Endothelial cell (in vitro differentiated cells): ENCODE measurements at places on chromosomes 2 and 18.

DNA sequence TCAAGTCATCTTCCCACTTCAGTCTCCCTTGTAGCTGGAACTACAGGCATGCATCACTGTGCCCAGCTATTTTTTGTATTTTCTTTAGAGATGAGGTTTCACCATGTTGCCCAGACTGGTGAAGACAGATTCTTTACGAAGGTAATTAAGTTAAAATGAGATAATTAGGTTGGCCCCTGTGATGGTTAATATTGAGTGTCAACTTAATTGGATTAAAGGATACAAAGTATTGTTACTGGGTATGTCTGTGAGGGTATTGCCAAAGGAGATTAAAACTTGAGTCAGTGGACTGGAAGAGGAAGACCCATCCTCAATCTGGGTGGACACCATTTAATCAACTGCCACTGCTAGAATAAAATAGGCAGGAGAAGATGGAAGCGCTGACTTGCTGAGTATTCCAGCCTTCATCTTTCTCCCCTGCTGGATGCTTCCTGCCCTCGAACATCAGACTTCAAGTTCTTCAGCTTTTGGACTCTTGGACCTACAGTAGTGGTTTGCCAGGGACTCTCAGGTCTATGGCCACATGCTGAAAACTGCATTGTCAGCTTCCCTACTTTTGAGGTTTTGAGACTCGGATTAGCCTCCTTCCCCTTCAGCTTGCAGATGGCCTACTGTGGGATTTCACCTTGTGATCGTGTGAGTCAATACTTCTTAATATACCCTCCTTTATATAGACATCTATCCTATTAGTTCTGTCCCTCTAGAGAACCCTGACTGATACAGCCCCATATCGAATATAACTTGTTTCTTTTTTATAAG is 269.1 kb downstream of the TMX3 start:
- no peak for DNase-seq

DNA sequence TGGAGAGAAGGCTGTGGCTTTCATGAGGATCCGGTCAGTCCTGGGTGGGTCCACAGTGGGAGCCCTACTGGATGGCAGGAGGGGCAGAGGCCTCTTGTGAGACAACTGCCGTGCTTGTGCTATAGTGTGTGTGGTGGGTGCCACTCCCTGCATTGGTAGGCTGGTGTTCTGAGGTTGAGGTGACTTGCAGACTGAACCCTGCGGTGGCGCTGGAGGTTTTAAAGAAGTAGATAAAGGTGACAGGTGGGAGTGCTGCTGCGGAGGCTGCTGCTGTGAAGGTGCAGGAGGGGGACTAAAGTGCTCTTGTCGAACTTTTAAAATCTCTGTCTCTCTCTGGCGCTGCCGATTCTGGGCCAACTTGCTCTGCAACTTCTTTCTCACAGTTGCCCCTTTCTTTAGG is 29.7 kb downstream of the INO80D start:
- no peak for DNase-seq

GRCh38 chr2:173119069-173119807 is 43.6 kb downstream of the MAP3K20 start:
- DNase-seq = no peak

- no peak for DNase-seq
Observed at GRCh38 chr2:136246086-136246669, 128.2 kb upstream of the CXCR4 start.

DNA sequence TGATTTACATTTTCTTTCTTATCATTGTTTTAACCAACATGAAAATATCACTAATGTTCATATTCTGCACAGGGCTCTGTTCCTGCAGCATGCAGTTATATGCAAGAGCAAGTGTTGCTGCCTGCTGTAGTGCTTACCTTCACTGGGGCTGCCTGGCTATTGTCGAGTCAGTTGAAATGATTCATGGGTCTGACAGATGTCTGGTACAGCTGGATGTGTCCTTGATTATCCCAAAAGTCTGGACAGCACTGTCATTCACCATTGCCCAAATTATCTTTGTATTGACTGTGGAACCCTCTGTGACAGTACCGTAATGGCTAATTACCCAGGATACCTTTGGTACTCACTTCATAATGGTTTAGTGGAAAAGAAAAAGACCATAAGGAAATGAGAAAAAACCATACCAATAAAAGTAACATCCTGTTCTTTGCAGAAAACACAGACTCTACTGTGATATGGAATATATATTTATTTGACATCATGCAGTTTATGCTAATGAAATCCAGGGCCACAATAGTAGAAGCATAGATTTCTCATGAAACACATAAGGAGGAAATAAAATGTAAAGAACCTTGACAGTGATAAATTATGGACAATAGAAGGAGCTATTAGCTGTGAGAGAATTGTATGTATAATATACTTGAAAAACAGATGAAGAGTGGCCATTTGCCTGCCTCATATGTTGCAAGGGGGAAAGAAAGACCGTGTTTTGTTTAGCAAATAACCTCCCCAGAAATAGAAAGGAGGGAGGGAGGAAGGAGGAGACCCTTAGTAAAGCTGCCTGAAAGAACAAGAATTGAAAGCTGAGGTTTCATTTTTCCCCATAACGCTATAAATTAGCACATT is 249.8 kb upstream of the ATP5MC3 start:
- DNase-seq = no peak

- no peak for DNase-seq
Observed at GRCh38 chr2:171319164-171319810, 114.5 kb downstream of the METTL8 start.

DNA sequence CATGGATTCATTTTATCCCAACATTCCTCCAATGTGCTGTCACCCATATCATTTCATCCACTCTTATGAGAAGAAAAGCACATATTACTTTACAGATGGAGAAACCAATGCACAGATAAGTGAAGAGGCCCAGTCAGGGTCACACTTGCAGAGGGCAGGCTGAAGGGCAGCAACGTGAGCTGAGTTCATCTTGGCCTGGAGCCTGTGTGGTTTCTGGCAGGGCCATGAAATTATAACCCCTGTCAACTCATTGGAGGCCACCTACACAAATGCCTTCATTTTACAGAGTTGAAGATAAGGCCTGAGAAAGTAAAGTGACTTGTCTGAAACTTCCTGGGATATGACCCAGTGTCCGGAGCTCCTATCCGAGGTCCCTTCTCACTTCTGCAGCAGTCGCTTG is 88.4 kb upstream of the NRP2 start:
- DNase-seq = no peak

DNA sequence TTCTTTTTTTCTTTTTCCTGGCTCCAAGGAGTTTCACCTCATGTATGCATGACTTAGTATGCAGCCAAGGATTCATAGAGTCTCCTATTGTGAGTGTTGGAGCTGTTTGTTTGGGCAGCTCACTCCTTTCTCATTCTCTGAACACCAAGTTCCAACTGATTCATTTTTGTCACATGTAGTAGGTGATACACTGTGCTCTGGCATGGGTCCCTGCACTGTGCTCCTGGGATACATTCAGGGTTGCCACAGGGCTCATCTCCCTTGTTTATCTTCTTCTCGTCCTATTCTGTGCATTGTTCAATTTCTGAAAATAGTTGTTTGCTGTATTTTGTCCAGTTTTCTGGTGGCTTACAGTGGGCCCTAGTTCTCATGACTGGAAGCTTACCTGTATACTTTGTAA is 96.8 kb downstream of the ZNF407 start:
- no peak for DNase-seq

- DNase-seq = no peak
Observed at GRCh38 chr18:14098428-14098827, 33.8 kb downstream of the ZNF519 start.

DNA sequence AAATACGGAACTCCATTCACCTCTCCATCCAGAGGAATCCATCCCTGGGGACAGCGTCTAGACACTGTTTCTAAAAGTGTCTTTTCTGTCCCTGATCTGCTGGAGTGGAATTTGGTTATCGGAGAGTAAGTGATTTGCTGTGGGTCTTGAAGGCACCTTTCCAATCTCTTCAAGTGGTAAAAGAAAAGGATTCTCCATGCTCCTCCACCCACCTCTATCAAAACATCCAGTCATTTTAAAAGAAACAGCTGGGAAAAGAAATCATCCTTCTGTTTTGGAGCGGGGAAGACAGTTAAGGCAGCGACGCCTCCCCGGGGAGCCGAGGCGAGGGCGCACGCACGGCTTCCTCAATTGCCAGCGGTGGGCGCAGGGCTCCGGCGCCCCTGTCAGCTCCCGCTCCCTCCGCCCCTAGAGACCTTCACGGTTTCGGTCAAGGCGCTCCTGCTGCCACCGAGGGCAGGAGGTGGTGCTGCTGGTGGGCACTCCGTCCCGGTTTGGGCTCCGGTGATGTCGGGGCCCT is 547 bp downstream of the SLC35F5 start:
- DNase-seq = no peak

DNA sequence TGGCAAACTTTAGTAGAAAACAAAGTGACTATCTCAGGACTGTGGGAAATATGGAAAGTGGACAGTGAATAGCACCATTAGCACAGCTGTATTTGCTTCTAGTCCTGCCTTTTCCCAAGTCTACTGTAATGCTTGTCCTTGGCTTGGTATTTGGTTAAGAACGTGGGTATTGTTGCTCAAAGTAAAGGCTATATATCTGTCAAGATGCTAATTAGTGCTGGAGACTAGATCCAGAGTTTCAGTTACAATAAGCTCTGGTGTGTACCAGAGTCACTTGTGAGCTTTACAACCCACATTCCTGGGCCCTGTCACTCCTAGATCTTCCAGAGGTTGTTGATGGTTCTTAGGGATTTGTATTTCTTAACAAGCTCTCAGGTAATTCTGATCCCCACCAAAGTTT is 313.6 kb downstream of the SLC8A1 start:
- DNase-seq = no peak

DNA sequence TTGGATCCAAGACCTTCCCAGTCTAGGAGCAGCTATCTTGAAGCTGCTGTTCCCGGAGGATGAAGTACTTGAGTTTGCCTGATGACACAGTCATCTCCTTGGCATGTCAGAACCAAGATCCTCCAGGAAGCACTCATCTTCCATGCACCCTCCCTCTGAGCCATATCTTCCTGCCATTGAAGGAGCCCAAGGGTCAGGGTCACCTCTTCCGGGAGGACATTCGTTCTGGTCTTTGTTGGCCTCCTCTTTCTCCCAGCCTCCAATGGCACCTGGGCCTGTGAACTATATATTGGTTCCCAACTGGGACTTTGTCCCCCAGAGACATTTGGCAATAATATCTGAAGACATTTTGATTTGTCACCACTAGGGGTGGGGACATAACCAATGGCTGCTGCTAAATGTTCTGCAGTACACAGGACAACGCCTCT is 4.2 kb upstream of the MYO7B start:
- no peak for DNase-seq

- no peak for DNase-seq
Observed at GRCh38 chr2:127428815-127429109, 10.5 kb downstream of the PROC start.

DNA sequence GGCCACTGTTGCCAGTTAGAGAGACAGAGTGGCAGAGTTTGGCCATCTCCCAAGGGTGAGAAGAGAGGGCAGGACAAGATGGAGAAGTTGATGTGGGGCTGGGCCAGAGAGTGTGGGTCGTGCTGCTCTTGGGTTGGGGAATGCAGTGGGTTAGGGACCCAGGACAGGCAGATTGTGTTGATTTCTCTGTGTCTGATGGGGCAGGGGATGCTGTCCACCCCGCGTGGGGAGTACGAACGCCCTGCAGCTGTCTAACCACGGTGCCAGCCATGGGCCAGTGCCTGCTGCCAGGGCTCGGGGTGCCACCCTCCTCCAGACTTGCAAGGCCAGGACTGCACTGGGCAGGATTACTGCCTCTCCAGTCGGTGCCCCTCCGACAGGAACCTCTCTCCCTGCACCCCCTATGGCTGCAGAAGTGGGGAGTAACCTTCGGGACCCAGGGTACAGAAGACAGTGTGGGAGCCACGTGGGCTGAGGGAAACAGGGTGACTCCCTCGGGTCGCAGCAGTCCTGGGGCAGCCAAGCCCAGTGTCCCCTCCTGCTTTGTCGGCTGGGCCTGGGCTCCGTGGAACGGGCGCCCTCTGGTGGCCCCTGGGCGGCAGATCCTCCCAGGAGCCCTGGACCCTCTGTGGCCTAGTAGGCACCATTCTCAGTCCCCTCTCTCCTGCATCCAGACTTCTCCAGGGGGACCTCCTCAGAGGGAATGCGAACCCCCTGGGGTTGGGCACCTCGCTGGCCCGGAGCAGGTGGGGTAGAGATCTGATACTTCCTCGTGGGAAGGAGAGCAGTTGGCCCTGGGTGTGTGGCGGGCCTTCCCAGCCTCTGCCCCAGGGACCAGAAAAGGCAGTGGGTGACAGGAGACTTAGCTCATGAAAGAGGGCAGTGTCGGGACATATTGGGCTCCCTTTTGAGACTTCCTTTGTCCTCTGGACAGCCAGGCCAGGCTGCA is 2.7 kb downstream of the GPC1 start:
- DNase-seq = peak; percentile 83

DNA sequence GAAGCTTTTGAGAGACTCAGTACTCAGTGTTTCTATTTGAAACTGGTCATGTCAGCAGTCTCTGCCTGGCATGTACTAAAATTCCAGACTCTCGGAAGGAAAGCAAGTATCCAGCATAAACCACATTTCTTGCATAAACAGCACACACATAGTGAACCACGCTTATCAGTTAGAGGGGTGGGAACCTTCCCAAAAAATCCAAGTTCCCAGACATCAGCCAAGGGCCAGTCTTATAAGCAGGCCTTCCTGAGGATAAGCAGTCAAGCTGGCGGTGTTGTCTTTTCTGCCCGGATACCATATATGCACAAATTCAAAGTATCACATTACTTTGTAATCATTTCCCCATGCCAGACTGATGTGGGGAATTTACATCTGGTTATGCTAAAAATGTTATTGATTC is 73.6 kb downstream of the ST6GAL2 start:
- no peak for DNase-seq

DNA sequence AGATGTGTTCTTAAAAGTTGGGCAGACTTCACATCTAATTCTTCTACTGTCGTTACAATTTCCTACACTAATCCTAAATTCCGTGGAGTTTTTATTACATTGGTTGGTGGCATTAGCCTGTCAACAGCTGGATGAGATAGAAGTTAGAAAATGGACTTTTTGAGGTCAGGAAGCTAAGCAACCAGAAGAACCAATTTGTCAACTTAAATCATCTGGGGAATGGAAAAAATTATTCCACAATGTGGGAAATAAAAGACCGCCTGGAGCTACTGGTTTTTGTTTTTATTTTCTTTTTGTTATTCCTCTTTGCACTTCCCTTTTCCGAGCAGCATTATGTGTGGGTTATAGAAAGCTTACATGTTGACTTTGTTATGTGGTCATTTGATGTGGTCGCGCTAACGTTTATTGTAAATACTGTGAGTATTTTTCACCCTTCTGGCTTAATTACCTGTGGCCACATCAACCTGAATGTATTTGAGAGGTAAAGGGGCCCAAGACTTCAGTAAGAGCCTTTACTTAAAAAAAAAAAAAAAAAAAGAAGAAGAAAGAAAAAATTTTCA is 75.3 kb downstream of the PTPRM start:
- no peak for DNase-seq
